Muscle of leg (tissue), 16 donors: ENCODE measurements at places on chromosomes 3 and 15.

- DNase-seq: no peak
Measured at GRCh38 chr3:10697918-10698317, 118.1 kb upstream of the SLC6A11 start.

DNA sequence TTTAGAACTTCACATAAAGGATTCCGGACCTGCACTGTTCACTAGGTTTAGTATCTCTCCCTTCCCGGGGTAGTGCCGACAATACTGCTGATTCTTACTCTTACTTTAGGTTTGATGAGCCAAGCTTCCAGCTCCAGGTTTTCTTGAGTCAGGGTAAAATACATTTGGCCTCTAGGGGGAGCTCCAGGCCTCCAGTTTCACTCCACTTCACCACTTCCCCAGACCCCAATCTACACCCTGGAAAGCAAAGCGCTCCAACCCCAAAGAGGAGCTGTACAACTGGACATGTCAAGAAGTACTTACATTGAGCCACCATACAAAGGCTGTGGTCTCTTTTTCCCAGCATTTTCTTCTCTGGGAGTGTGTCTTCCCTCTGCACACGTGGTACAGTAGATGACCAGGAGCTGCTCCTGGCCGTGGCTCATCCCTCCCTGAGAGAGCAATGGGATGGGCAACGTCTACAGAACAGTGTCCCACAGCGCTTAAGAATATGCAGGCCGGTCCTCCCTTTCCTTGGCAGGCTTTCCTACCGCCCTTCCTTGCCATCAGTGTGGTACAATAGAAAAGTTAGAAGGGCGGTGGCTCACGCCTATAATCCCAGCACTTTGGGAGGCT is 93.9 kb upstream of the CCDC80 start:
- DNase-seq: peak; percentile 50

DNA sequence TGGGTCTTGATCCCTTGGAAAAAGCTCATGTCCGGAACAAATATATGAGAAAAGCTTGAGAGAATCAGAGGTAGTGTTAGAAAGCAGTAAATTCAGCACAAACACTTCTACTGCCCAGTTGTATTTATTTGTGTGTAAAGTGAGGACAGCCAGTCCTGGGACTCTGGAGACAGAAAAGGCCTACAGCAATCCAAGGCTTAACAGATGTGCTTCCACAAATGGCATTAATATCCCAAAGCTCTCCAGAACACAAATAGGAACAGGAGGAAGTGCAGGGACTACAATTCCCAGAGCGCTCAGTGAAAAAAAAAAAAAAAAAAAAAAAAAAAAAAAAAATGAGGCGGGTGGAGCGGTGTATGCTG is 390 bp upstream of the AP2M1 start:
- DNase-seq: no peak

DNA sequence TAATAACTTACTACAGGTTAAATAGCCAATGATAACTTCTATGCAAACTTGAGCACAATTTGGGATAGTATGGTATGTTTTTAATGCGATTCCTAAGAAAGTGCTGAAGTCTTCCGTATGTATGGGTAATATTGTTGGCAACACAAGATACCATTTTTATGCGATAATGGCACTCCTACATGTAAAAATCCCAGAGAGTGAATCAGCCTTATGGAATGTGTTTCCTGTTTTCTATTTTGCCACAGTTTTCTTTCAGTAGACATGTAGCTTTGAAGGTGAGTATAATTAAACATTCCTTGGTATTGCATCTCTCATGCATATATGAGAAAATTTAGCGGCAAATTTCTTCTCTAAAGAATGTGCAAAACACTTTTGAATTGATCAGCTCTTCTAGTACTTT is 396.8 kb upstream of the AZI2 start:
- DNase-seq: no peak

- no peak for DNase-seq
Measured at GRCh38 chr15:90039996-90040395, 38.9 kb downstream of the ZNF710 start.

DNA sequence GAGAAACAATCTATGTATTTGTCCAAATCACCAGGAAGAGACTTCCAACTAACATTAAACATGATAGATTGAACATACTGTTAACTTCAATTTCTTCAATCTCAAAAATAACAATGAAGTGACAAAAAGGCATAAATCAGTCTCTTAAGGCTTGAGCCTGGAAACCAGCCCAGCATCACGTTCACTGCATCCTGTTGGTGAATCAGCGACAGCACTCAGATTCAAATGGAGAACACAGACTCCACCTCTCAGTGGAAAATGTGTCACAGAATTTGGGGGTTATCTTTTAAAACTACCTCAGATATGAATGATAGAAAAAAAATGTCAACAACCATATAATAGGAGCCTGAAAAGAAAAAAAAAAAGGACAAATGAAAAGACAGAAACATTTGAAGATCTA is 212.0 kb downstream of the MINAR1 start:
- no peak for DNase-seq

GRCh38 chr3:138059261-138059660 is 49.3 kb downstream of the CLDN18 start:
- peak; percentile 60 for DNase-seq

DNA sequence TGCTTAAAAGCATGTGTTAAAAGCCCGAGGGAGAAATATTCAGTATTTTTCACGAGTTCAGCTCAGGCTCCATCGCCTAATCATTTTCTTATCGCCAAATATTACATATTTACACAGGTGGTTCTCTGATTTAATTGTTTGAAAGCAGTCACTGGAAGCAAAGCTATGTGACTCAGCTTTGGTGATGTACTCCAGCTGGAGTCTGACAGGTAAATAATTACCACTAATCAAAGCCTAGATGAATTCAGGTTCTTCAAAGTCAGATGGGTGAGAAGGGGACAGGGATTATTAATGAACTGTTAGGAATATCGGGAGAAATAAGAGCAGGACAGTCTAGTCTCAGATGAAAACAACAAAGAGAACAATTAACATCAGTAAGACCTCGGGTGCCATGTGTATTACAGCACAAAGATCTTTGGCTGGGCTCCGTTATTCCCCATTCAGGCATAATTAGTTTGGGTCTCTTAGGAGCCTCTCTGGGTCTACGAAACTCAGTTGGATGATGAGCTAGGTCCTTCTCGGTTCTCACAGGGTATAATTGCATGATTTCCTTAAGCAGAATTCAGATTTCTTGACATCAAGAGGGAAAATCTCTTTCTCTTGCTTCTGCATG is 331.7 kb upstream of the ADAMTS9 start:
- DNase-seq: peak; percentile 30

- DNase-seq: no peak
Measured at GRCh38 chr3:24595796-24596195, 101.1 kb upstream of the THRB start.

GRCh38 chr3:71430941-71431552 is 152.5 kb downstream of the FOXP1 start:
- no peak for DNase-seq

- peak; percentile 10 for DNase-seq
Measured at GRCh38 chr3:194548346-194549321, 61.8 kb upstream of the ATP13A3 start.

- no peak for DNase-seq
Measured at GRCh38 chr3:98726084-98726483, 37.1 kb upstream of the ST3GAL6 start.

GRCh38 chr15:78212546-78213424 is 21.6 kb downstream of the ACSBG1 start:
- peak; percentile 77 for DNase-seq

DNA sequence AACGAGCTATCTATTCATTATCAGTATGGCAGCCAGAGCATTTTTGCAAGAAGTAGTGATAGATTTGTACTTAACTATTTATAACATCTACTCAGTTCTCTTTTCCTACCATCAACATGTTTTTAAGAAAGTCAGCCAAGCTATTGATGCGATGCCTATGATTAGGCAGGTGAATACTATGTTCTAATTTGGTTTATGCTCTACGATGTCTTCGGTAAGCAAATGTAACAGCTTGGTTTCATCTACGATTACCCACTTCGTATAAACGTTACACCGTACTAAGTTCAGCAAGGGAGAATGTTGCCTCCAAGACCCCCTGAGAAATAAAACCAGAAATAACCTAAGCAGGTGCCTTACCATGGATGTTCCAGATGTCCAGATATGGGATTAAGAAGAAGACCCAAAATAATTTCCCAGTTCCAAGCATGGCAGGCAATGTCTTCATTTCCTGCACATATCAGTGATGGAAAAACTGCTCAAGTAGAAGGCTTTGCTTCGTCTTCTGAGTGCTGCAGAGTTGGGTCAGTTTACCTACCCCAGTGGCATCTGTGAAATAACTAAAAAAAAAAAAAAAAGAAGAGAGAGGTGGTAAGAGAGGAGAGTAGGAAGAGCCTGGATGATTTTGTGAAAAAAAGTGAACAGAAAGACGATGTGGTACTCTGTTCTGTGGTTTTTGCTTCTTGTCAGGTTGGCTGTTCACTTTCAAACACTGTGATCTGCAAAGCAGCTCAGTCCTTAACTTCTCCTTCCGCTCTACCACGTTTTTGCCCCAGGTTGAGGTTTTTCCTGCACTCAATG is at the start of gene BTLA:
TSS of gene BTLA (minus strand) at position 559 of the 798 bp plus-strand sequence. CDS start at position 445, 114 bp downstream.
- DNase-seq: no peak

DNA sequence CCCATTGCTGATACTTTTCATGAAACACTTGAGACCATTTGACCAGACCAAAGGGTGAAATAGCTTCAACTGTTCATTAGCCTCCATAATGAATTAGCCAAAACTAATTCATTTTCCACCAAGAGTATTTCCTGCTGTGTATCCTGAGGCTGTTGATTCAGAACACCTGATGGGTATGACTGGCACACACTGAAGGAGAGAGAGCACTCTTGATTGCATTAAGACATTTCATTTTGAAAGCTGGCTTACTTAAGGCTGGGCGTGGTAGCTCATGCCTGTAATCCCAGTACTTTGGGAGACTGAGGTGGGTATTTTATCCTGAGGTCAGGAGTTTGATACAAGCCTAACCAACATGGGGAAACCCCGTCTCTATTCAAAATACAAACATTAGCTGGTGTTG is 175.6 kb downstream of the AGBL1 start:
- DNase-seq: no peak

- no peak for DNase-seq
Measured at GRCh38 chr15:90243943-90244639, 5.3 kb upstream of the TTLL13 start.

GRCh38 chr3:48797626-48798025 is 50.0 kb downstream of the PRKAR2A start:
- DNase-seq: no peak

- no peak for DNase-seq
Measured at GRCh38 chr3:53250453-53250852, 5.4 kb downstream of the TKT start.

GRCh38 chr3:45417930-45418847 is 29.8 kb downstream of the LARS2 start:
- DNase-seq: no peak

DNA sequence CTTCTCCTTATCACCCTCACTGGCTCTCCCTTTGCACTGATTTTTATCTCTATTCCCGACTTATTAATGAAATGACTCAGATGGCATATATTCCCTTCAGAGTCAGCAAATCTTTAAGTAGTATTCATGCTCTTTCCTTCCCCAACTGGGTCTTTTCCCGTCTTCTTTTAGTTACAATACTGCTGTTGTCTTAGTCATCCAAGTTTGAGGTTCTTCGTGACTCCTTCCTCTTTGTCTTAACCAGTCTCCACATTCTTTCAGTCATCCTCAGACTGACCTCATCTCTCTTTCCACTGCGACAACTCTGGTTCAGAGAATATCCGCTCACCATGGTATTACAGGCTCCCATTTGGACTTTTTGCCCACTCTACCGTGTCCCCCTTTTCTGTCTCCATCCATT is 12.4 kb downstream of the WDR5B start:
- no peak for DNase-seq

DNA sequence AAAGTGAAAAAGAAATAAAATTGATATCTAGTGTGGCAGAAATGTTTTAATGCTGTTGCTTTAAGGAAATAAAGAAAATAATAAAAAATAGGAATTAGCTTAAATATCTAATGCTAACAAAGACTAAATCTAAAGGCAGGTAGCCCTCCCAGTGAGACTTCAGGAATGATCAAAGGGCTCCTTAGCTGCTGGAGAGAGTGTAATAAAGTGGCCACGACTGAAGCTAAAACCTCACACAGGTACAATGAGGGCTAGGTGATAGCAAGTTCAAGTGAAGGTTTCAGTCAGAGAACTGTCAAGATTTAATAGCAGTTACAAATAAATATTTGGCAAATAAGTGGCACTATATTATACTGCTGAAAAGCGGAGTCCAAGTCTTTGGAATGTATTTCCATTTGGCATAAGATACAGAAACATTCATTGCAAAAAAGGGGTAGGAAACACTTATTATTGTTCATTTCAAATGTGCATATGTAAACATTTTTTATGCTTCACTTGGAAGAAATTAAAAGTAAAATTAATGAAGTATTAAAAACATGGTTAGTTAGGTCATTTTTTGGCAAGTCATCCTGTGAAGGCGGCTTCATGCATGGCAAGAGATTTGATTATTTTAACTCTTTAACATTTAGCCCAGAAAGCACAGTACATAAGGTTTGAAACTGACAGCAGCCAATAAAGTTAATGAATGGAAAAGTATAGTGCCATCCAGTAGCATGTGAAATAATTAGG is 168.2 kb downstream of the ECT2 start:
- peak; percentile 9 for DNase-seq

DNA sequence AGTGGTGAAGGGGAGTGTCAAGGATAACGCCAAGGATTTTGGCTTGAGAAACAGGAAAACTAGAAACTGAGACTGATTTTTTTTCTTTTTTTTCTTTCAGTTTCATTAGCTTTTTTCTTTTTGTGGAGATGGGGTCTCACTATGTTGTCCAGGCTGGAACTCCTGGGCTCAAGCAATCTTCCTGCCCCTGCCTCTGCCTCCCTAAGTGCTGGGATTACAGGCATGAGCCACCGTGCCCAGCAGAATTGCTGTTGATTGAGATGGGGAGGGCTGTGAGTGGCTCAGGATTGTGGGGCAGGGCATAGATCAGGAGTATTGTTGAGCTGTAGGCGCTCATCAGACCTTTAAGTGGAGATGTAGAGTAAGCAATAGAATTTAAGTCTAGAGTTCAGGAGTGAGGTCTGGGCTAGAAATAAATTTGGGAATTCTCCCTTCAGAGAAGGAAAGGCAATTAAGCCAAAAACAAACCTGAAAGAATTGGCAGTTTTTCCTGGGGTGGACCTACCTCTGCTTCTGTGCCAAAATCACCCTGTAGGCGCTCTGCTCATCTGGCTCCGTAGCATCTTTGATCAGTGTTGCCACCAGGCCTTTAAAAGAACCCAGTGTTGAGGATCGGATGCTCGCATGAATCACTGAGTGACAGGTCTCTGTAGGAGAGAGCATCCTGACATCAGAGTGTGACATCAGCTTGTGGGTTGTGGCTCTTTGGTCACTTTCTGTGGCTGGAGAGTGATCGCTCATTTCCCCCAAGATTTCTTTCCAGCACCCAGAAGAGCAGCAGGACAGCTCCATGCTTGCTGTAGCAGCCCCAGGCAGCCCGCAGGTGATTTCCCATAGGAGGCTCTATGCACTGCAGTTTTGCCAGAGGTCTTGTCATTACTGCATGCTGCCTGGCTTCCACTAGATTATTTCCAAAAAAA is 15.8 kb downstream of the ABHD17C start:
- peak; percentile 61 for DNase-seq
